Esophagus muscularis mucosa (tissue), 4 donors: ENCODE measurements at places on chromosomes 12 and 14. TPM values are rescaled to one million over a fixed set of nuclear protein-coding genes. Genes with fewer than 3 reads are reported as not detected.

GRCh38 chr14:22221508-22221907 is 367.5 kb downstream of the DAD1 start:
- peaks cover 5% of the 10 kb centered on the region for H3K4me1 ChIP-seq
- no peak for DNase-seq
- H3K4me3 ChIP-seq: no peak overlapping the region

DNA sequence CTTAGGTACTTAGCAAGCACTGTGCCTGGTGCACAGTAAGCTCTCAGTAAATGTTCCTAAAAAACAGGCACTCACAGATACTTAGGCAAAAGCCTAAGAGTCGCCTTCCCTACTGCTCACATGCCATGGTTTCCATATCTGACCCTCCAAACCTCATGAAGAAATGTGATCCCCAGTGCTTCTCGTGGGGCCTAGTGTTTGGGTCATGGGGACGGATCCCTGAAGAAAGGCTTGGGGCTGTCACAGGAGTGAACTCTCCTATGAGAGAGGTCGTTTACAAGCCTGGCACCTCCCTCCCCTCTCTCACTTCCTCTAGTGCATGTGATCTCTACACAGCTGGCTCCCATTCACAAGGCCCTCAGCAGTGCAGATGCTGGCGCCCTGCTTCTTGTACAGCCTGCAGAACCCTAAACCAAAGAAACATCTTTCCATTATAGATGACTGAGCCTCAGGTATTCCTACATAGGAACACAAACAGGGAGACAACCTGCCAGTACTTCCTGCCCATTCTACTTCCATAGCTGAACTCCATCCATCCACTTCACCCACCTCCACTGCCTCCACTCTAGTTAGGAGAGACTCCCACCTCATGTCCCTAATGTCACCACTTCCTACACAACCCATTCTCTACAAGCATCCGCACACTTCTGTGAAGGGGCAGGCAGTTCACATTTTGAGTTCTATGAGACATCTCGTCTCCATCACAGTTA is 2.9 kb downstream of the SLC15A4 start:
- H3K27me3 ChIP-seq: no peaks in the 10 kb centered on the region
- H3K4me1 ChIP-seq: peaks cover 80% of the 10 kb centered on the region
- no peak overlapping the region for H3K27ac ChIP-seq
- no peak for DNase-seq
- no peak overlapping the region for H3K4me3 ChIP-seq

- peak overlapping the region; percentile 99 for H3K27ac ChIP-seq
- peaks cover 15% of the 10 kb centered on the region for H3K36me3 ChIP-seq
- H3K4me3 ChIP-seq: no peak overlapping the region
- H3K4me1 ChIP-seq: peaks cover 68% of the 10 kb centered on the region
- no peak for DNase-seq
These were observed 4.3 kb downstream of the DLST start for GRCh38 chr14:74886001-74886400.

- no peaks in the 10 kb centered on the region for H3K27me3 ChIP-seq
- no peak for DNase-seq
- no peaks in the 10 kb centered on the region for H3K36me3 ChIP-seq
- H3K27ac ChIP-seq: no peak overlapping the region
These were observed 682.4 kb downstream of the SLC16A7 start for GRCh38 chr12:60278209-60278608.

DNA sequence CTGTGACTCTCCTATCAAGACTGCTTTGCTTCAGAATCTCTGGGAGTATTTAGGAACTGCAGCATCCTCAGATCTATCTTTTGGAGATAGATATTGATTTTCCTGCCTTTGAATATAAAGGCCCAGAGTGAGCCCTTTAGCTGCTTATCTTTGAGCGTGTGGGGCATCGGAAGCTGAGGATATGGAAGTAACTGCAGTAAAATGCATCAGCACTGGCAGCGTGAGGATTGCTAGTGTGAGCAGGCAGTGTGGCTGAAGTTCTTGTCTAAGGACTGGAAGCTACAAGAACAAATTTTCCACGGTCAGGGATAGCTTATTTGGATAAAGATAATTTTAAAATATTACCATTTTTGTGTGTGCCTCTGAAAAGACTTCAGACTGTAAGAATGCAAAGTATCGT is 474.7 kb downstream of the NPAS3 start:
- no peak overlapping the region for H3K4me3 ChIP-seq
- no peaks in the 10 kb centered on the region for H3K36me3 ChIP-seq
- H3K27ac ChIP-seq: no peak overlapping the region
- no peak for DNase-seq

DNA sequence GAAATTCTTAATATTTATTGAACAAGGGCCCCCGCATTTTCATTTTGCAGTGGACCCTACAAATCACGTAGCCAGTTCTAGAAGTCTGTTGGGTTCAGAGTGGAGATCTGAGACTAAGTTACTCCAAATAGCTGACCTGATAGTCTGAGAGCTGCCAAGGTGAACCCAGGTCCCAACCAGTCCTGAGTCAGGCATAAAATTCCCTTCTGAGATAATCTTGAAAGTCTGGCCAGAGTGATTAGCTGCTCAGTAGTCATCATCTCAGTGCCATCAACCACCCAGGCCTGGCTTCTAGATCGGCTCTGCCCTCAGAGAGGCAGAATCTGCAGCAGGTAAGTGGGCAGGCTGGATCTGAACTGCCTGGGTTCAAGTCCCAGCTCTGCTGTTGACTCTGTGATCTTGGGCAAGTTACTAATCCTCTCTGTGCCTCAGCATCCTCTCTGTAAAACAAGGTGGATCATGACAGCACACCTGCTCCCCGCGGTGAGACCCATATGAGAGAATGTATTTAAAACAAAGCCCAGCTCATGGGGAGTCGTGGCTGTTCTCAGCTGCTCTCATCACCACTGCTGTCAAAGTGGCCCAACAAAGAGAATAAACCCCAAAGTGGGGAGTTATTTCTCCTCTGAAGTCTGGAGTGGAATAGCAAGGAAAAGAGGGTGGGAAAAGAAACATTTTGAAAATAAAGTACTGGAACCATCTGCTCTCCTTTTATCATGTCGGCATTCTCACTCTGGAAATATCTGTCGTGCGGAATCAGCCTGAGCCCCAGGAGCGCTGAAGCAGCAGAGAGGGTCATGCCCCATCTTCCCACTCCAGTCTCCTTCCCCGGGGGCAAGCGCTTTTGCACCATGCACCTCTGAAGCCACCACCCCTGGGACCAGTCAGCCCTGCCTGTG is 193.3 kb downstream of the DPF3 start:
- H3K36me3 ChIP-seq: no peaks in the 10 kb centered on the region
- peaks cover 26% of the 10 kb centered on the region for H3K4me1 ChIP-seq
- no peak overlapping the region for H3K27ac ChIP-seq

DNA sequence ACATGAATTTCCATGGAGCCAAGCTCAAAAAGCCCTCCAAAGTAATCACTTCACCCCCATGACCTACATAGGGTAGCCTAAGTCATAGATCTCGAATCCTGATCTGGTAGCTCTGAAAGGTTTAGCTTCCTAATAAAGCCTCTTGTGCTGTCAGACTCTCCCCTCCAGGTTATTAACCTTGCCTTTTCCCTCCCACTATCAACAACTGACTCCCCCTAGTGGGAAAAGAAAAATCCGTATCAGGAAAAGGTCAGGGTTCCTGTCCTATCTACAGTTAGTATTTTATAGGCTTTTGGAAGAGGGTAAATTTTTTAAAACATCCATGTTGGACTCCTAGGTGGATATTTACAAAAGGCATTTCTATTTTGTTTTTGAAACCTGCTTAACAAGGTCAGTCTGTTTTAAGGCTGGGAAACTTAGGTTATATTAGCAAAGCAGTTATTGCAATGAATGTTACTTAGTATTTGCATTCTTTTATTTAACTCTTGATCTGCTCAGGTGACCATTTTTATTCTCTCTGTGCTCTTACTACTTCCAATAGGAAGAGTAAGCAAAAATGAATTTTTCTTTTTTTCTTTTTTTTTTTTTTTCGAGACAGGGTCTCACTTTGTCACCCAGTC is 8.0 kb downstream of the YY1 start:
- no peaks in the 10 kb centered on the region for H3K27me3 ChIP-seq
- H3K27ac ChIP-seq: peak overlapping the region; percentile 22
- no peak for DNase-seq
- H3K36me3 ChIP-seq: no peaks in the 10 kb centered on the region
- H3K4me1 ChIP-seq: peaks cover 67% of the 10 kb centered on the region
- no peak overlapping the region for H3K4me3 ChIP-seq

The AKAP6 gene
- total RNA-seq: 27.7 TPM

The CRACR2A gene
- total RNA-seq: 1.1 TPM

The GPR84 gene
- not detected for total RNA-seq

The MOK gene
- 9.6 TPM for total RNA-seq

The WNT1 gene
- total RNA-seq: not detected

The CMTM5 gene
- 2.9 TPM for total RNA-seq

The ALDH1L2 gene
- total RNA-seq: 2.3 TPM
